ENCODE measurements at places on chromosomes 4 and X.
A peak's percentile ranks its signal among the peaks of the same experiment; 100 is the strongest.

GRCh38 chrX:19625612-19626011 lies 110.3 kb upstream of the MAP3K15 start:
- no peak for DNase-seq

- DNase-seq: no peak
Measured at GRCh38 chr4:10054571-10055041, 33.3 kb upstream of the SLC2A9 start.

DNA sequence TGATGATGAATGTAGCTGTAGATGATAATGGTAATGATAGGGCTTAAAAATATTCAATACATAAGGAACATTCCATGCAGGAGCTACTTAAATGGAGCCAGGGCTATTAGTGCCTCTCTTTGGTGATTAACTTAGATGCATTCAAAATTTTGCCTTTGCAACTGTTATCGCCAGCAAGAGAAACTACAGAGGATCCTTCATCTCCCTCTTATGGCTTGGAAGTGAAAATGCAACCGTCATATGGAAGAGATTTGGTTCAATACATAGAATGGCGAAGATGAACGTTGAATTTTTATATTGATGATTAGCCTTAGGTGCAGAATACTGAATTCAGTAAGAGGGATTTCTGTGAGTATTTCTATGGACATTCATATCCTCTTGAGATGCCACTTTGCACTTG lies 134.5 kb upstream of the NLGN4X start:
- DNase-seq: no peak

DNA sequence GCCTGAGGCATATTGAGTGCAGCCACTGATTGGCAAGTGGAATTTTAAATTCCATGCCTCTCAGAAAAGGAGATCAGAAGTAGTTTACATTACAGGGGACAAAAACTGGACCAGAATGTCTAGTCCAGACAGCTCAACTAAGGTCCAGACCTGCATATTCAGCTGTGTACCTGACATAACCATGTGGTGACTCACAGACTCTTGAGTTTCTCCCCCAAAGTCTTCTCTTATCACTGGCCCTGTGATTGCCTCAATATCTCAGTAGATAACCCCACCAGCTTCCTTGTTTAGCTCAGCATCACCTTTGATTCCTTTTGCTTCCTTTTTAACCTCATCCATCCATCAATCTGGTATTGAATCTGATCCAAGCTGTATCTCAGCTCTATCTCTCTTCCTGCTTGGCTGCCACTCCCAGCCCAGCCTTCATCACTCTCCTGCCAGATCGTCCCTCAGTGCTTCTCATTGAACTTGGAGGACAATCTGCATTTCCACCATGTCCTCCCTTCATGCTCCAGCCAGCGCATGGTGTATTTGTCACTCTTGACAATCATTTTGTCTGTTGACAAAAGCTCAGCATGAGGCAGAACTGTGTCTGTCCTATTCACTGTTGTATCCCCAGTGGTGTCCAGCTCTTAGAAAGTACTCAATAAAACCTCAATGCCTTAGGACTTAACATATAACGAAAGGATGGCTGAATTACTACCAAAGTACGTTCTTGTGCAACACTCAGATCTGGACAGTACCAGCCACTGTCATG lies 27.8 kb upstream of the SLC2A9 start:
- no peak for DNase-seq

DNA sequence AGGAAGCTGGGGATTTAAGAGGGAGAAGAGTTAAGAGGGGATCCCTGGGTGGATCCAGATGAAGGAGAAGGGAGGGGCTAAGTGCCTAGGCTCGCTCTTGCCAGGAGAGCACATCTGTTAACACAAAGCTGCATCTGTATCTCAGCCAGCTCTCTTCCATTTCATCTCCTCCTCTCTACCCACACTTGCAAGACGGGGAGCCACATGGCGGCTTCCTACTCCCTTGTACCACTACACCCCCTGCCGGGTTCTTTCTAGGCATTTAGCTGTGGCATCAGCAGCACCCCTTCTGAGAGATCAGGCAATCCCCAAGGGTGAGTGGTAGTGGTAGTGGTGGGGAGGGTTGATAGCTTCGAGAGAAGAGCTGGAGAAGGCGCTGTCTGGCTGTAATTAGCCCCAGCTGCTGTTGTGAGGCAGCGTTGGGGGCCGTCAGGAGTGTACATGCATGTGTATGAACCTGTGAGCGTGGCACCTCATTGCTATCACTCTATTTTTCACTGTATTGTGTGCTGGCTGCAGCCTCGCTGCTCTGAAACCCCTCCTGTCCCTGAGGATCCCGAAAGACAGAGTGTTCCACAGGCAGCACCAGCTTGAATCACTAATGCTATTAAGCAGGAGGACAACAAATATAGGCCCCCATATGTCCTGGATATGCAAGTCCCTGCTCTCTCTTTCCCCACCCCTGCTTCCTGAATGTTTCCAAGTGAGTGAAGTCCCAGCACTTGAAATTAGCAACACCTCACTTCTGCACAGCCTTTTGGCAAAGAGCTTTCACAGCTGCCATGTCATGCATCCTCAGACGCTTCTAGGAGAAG lies 73.7 kb downstream of the RTL9 start:
- DNase-seq: no peak

GRCh38 chr4:145097331-145097820 lies 620 bp downstream of the ANAPC10 start:
- DNase-seq: no peak

DNA sequence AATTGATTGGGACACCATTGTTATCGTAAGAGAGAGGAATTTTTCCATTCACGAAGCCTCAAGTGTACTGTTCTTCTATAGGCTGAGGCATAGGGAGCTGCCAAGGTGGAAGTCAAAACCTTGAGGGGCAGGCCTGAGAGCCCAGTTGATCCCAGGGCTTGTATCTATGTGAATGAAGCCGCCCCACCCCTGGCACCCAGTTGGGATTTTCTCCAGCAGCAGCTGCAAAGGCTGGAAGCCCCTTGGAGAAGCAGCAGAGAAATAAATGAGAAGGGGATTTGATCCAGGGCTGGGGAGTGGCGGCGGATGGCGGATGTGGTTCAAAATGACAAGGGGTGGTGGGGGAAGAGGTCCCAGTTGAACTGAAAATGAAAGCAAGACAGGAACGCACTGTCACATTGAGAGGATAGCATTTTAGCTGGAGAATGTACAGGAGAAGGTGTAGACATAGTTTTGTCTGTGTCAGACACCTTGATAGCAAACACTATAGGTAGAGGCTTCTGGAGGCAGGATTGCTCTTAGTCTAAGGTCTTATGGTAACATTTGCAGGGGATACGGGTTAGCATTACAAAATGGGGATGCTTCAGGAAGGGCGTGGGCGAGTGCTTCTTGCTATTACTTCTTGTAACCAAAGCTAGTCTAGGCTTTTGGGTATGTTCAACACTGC lies 32.6 kb downstream of the DOCK11 start:
- no peak for DNase-seq

DNA sequence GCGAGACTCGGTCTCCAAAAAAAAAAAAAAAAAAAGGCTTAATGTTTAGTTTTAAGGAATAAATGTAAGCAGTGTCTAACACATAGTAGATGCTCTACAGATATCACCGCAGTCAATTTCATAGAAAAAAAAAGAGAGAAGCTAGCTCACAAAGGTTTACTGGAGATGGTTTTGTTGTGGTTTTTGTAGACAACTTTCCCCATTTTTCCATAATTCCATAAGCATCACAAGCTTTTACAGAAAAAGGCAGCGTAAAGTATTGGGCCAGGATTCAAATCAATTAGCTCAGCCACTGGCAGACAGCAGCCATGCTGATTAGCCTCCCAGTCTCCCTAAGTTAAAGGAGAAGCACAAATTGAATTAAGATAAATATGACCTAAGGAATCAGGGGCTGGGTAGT lies 1.5 kb downstream of the GRSF1 start:
- DNase-seq: no peak

DNA sequence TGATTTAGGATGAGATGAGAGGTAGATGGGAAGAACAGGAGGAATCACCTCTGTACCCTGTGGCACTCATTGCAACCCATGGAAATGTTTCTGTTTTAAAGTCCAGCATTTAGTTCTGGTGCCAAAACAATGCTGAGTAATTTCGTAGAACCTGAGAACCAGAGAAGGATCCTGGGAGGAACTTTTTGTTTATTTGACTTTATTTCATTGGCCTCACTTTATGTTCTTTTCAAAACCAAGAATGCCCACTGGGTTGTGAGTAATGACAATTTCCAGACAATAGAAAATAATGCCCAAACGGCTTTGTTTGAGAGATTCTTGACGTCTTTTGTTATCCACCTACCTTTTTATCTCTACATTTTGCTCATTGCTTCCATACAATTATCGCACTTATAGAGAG lies 111.3 kb downstream of the SHROOM3 start:
- no peak for DNase-seq

- DNase-seq: no peak
Measured at GRCh38 chrX:1451251-1451660, 1.5 kb downstream of the ASMTL start.

GRCh38 chr4:75599647-75600046 lies 30.7 kb downstream of the CDKL2 start:
- DNase-seq: no peak

DNA sequence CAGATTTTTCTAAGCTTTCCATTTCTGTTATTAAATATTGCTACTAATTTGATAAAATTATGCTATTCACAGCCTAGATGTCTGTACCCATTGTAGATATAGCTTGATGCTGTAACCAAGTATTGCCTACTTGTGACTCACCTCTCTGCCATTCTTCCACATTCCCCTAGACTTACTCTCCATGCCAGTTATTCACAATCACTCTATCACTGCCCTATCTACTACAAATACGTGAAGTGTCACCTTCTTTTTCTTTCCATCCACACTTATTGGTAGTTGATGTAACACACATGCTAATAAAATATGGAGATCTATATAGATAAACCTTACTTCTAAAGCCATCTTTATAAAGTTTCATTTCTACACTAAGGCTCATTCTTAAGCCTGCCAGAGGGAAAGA lies 179.4 kb upstream of the PACRGL start:
- DNase-seq: no peak

GRCh38 chrX:28189011-28189410 lies 207.8 kb upstream of the DCAF8L1 start:
- DNase-seq: no peak

GRCh38 chr4:21845663-21846062 lies 102.9 kb downstream of the KCNIP4 start:
- no peak for DNase-seq

DNA sequence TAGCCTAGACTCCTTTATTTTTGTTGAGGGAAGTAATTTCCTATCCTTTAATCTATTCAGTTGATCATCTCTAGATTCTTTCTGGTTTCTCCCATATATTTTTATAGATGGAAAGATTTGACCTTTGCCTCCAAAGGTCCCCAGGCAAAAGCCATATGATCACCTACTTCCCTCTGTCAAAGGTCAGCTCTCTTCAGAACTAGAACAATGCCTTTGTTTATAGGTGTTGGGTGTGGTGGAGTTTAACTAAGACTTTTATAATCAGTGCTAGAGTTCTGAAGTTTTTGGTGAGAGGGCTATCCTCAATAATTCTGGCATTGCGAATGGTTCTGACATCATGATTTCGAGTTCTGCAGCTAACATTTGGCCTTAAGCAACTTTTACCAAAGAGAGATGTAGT lies 19.0 kb upstream of the DCAF8L2 start:
- DNase-seq: no peak

DNA sequence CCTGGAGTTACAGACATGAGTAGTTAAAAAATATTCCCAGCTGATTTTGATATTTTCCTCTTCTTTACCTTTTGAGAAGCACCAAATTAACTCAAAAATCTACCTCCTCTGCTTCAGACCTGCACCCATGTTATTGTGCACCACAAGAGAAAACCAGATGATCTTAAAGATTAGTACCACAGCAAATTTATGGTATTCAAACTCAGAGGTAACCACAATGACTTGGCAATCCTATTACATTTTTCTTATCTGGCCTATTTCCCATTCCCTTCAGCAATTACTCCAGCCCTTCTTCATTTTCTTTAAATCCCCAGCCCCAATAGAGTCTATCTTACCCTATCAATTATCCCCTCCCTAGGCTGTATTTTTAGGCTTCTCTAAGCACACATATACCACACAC lies 535.1 kb downstream of the FAT4 start:
- peak; percentile 75 for DNase-seq

GRCh38 chr4:83490876-83491450 lies 6.1 kb upstream of the ABRAXAS1 start:
- no peak for DNase-seq

- no peak for DNase-seq
Measured at GRCh38 chrX:54397113-54397512, 39.3 kb upstream of the WNK3 start.

- no peak for DNase-seq
Measured at GRCh38 chr4:82797405-82798111, 1.0 kb downstream of the SCD5 start.

DNA sequence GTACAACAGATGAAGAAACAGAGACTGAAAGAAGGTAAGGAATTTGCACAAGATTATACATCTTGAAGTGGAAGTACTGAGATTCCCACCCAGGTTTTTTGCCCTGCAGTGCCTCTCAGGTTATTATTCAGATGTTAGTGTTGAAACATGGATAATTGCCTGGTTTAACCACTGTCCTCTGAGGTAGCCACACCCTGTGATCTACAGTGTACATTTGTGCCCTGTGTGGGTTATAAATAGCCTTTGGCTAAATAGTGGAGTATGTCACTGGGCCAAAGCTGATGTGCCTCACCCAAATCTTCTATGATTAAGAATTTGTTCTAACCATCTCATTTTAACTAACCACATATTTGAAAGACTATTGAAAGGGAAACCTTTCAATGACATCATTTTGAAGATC lies 5.4 kb upstream of the ASB5 start:
- DNase-seq: no peak
